ENCODE measurements at places on chromosomes 6 and 20.

- DNase-seq, result no peak
These were observed 881.5 kb upstream of the SLC35B3 start for GRCh38 chr6:9316831-9317230.

- DNase-seq, result no peak
These were observed 118.1 kb upstream of the MAFB start for GRCh38 chr20:40806929-40807820.

DNA sequence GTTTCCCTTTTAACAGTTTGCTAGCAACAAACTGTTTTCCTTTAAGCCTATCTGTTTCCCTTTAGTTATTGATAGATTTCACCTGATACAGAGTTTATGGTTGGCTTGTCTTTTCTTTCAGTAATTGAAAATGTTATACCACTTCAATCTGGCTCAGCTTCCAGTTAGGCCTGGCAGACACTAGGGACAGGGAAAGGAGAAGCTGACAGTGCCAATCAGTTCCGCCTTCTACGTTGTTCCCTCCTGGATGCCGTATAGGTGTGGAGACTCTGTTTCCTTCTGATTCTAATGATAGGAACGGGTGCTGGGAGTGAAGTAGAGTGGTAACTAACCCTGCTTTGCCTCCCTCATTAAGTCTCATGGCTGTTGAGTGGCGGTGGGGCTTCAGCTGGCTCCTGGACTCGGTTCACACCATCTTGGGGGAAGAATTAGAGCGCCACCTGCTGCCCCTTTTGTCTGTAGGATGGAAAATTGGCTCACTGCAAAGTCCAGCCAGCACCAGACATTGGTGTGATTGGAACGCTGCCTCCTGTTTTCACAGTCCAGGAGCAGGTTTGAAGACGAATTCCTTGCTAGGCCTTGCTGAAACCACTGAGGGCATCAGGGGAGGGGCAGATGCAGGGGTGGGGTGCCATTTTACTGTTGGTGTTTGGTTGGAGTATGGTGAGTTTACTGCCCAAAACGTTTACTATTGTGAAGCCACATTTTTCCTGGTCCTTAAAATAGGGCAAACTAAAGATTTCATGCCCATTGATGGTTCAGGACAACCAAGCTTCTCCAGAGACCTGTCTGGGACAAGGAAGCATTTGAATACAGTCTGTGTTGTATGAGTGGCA lies 1729.5 kb downstream of the GRIK2 start:
- no peak for DNase-seq

DNA sequence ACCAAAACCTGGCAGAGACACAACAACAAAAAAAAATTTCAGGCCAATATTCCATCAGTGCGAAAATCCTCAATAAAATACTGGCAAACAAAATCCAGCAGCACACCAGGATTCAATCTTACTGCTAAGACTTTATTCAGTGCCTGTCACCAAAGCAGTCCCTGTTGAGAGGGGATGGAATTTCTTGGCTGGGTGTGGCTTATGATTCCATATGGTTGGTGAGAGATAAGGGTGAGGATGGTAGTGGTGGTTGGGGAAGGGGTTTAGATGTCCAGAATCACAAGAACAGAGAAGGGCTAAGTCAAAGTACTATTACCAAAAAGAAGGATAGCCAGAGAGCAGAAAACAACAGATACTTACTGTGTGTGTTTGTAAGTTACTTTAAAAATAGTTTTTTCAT lies 152.8 kb upstream of the SLC35B3 start:
- no peak for DNase-seq

DNA sequence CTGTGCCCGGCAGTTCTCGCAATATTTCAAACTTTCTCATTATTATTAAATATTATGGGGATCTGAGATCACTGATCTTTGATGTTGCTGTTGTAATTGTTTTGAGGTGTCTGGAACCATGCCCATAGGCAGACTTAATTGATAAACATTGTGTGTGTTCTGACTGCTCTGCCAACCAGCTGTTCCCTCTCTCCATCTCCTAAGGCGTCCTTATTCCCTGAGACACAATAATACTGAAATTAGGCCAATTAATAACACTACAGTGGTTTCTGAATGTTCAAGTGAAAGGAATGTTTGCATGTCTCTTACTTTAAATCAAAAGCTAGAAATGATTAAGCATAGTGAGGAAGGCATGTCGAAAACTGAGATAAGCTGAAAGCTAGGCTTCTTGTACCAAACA lies 7.6 kb downstream of the MAPK14 start:
- no peak for DNase-seq

DNA sequence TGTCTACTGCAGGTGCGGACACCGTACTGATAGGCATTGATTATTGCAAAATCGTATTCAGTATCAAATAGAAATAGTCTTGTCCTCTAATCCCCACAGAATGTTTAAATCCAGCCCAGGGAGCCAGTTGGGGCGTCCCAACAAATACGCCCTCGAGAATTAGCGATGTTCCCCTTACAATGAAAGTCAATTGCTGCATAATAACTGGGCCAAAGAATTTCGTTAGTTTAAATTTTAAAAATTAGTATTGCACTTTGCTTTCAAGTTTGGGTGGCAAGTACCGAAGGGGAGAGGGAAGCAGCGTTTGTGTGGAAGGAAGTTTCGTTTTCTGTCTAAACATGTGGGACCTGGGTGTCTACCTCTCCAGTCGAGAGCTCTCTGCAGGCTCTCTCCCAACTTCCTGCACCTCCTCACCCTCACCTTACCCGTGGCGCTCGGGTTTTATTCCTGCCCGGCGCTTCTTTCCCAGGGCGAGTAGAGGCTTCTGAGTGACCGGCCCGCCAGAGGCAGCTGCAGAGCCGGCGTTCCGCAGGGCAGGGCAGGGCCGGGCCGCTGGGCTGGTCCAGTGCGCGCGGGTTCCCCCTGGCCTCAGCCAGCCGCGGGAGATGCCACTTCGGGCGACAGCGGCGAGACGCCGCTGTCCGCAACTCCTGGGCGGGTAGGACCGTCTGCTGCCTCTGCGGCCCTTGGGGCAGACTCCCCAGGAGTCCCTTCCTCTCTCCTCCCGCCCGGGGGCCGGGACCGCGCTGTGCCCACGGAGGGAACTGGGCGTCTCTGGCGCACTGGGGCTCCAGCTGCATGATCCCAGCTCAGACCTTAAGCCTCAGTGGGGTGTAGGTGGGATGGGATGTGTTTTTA lies 862 bp upstream of the TFAP2C start:
- no peak for DNase-seq

DNA sequence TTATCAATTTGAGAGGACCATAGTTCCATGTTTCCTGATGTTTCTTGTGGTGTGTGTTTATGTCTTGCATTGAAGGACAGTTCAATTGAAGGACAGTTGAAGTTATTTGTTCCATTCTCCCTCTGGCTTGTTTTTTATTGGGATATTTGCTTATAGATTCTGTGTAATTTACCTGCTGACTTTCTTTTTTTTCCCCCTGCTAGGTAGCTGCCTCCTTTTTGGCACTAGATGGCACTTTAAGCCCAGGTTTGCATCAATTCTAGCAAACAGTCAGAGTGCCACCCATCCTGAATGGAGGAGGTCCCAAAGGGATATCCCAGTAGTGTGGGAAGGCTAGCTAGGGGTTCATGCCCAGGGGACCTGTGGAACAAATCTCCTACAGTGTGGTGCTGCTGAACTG lies 78.1 kb downstream of the CFAP61 start:
- DNase-seq, result no peak

GRCh38 chr6:169949511-169950097 lies 198.2 kb downstream of the ERMARD start:
- no peak for DNase-seq

- no peak for DNase-seq
These were observed 74.8 kb upstream of the SIRPA start for GRCh38 chr20:1820138-1821079.

GRCh38 chr20:5722927-5723326 lies 27.3 kb upstream of the SHLD1 start:
- no peak for DNase-seq

GRCh38 chr20:45017857-45018256 lies 51.5 kb downstream of the STK4 start:
- no peak for DNase-seq

- no peak for DNase-seq
These were observed 1.4 kb downstream of the PIM1 start for GRCh38 chr6:37171201-37171969.

DNA sequence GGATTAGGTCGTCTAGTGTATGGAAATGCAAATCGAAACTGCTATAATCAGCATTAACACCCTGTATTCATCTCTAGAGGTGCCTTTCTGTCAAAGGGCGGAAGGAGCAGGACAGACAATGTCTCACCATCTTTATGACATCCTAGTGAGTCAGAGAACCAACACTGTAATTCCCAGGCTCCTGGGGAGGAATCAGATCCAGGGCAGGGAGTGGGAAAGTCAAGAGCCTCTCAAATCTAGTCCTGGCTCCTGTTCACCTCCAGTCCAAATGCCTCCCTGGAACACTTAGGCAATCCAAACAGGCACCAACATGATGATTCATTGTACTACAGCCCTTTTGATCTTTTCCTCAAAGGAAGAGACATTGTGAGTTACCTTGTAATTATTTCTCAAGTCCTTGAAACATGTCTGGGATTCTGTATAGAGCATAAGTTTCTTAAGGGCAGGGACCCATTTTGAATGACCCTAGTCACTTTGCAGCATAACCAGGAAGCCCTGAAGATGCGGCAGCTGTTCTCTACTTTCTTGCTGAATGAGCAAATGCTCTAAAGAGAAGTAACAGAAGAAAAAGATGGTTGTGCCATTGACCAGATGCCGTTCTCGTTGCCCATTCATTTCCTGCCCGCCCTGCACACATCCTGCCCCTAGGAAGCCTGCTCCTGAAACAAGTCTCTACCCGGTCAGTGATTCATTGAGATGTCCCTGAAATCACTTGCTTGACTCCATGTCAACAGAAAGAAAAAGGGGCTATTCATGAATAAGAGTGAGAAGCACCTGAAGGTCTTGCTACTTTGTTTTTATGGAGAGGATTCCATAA lies 112.8 kb upstream of the JARID2 start:
- peak; percentile 31 for DNase-seq

GRCh38 chr6:27901801-27902200 lies 10.4 kb downstream of the OR2B2 start:
- no peak for DNase-seq

- DNase-seq, result no peak
These were observed 144.4 kb upstream of the EXOC2 start for GRCh38 chr6:837380-837779.

DNA sequence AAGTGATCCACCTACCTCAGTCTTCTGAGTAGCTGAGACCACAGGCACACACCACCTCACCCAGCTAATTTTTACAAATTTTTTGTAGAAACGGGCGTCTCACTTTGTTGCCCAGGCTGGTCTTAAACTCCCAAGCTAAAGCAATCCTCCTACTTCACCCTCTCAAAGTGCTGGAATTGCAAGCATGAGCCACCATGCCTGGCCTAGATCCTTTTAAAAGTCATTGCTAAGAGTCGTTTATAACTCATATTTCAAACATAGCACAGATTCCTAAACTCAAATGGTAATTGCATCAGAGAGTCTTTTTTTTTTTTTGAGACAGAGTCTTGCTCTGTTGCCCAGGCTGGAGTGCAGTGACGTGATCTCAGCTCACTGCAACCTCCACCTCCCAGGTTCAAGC lies 7.7 kb upstream of the SAMHD1 start:
- no peak for DNase-seq

GRCh38 chr20:3559637-3560036 lies 88.8 kb downstream of the ATRN start:
- no peak for DNase-seq

GRCh38 chr6:165575158-165575549 lies 87.9 kb downstream of the PDE10A start:
- no peak for DNase-seq

- DNase-seq, result no peak
These were observed 101.5 kb downstream of the RNF144B start for GRCh38 chr6:18488526-18489270.

GRCh38 chr6:168397012-168397411 lies 44.0 kb upstream of the SMOC2 start:
- no peak for DNase-seq

GRCh38 chr20:1890469-1891262 lies 4.5 kb upstream of the SIRPA start:
- DNase-seq, result no peak

DNA sequence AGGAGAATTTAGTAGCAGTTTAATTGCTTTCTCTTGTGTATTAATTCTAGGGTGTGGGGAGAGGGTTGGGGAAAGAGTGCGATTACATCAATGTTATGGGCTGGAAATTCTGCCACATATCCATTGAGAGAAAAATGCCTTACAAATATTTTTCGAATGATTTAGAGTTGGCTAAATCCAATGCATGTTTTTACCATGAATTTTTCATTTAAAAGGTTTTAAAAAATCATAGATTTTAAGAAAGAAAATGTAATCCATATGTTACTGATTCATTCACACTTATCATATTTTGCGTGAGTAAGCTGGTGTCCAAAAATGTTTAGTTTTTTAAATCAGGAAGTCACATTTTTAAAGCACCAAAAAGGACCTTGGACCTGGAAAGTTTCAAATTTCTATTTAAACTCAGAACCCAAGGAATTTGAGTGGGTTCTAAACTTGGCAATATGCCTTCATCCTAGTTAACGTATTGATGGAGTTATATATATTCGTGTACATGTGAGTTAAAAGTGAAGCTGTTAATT lies 627.4 kb upstream of the CITED2 start:
- DNase-seq, result peak; percentile 61

- DNase-seq, result no peak
These were observed 311.4 kb downstream of the HACE1 start for GRCh38 chr6:104548297-104548696.

GRCh38 chr6:14647357-14647756 lies 529.8 kb downstream of the CD83 start:
- no peak for DNase-seq

DNA sequence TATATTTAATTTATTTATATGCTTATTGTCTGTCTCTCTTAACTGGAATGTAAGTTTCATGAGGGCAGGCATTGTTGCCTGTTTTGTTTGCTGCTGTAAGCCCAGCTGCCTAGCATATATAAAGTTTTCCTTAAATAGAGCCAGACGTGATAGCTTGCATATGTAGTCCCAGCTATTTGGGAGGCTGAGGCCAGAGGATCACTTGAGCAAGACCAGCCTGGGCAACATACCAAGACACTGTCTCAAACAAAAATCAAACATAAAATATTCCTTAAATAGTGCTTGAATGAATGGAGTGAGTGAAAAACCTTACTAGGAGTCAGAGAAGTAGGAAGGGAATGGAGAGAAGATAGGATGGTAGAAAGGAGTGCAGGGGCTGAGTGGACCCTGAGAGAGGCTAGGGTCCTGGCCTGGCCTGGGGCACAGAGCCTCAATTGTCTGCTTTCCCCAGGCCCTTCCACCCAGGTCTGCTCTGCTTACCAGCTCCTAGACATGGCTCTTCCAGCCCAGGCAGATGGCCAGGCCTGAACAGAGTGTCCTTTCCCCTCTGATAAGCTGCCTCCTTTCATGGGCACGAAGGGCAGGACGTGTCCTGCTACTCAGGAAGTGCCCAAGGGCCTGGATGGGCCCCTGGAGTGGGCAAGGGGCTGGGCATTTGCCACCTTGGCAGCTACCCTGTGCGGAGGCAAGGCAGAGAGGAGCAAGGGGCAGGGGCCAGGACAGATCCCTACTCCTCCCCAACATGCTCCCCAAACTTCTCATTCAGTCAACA lies 17.7 kb upstream of the BAK1 start:
- no peak for DNase-seq

Measured in BJ (cell line).